ENCODE measurements at places on chromosomes 2 and 18. TPM values are rescaled to one million over a fixed set of nuclear protein-coding genes. Genes with fewer than 3 reads are reported as not detected.

Gene LCT
- polyA plus RNA-seq, result not detected

GRCh38 chr2:15728245-15728938 lies 136.7 kb downstream of the DDX1 start:
- H3K27me3 ChIP-seq, result no peaks in the 10 kb centered on the region
- H3K4me3 ChIP-seq, result no peak overlapping the region
- no peak overlapping the region for H3K27ac ChIP-seq
- peak; percentile 4 for DNase-seq

Gene HAAO
- 23.5 TPM for polyA plus RNA-seq

Gene PFN4
- 0.48 TPM for polyA plus RNA-seq

Gene NDUFB3
- polyA plus RNA-seq, result 109 TPM

Gene ERMN
- polyA plus RNA-seq, result not detected

- H3K27ac ChIP-seq, result no peak overlapping the region
- H3K4me3 ChIP-seq, result no peak overlapping the region
- no peaks in the 10 kb centered on the region for H3K36me3 ChIP-seq
- peaks cover 9% of the 10 kb centered on the region for H3K4me1 ChIP-seq
- no peak for DNase-seq
Measured at GRCh38 chr18:3230401-3231334, 10.9 kb upstream of the MYOM1 start.

DNA sequence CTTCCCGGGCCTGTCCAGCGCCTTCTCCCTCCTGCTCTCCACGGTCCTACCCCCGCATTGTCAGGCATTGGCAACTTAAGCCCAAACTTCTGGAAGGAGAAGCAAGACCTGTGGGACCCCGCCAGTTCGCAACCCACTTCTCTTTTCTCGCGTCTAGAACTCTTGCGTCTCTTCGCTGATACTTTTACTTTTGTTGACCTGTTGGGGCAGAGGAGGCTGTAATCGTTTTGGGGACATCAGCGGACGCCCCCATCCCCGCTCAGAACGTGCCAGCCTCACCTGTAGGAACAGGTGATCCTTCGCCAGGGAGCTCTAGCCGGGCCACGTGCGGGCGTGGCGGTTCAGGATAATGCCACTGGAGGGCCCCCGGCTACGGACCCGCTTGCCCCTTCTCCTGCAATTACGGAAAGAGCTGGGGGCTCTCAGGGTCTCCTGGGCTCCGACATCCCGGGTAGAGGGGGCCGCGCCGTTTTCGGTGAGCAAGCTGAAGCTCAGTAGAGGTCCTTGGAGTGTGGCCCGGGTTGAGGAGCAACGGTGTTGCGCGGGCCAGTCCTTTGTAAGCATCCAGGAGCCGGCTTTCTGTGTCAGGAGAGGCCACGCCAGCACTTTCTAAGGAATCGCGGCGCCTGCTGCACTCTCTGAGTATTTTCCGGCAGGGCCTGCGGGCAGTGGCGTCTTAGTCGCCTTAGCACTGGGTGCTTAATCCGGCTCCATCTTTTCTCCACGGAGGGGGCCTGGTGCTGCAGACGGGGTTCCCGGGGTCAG lies 1.6 kb downstream of the MTCL1 start:
- peak; percentile 59 for DNase-seq
- H3K27ac ChIP-seq, result peak overlapping the region; percentile 83
- H3K4me3 ChIP-seq, result peak overlapping the region; percentile 91
- H3K4me1 ChIP-seq, result peaks cover 26% of the 10 kb centered on the region
